ENCODE measurements at places on chromosomes 5 and 9. TPM values are rescaled to one million over a fixed set of nuclear protein-coding genes. Genes with fewer than 3 reads are reported as not detected.

DNA sequence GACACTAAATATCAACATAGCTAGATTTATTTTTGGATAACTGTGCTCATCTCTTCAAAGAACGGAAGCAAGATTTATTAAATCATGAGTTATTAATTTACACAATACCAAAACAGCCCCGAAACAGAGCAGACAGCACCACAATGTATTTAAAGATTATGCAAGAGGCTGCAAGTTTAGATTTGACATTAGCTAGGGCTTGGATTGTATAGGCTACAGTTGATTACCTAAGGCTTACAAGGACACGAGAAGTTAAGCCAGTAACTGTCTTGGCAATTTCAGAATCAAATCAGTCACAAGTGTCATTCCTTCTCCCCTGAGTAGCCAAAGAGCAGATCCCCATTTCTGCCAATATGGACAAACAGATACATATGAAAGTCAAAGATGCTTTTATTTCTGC is 152.6 kb downstream of the MED27 start:
- no peaks in the 10 kb centered on the region for H3K4me1 ChIP-seq
- no peak for DNase-seq
- H3K27me3 ChIP-seq = no peaks in the 10 kb centered on the region
- H3K27ac ChIP-seq = no peak overlapping the region
- H3K4me3 ChIP-seq = no peak overlapping the region

GRCh38 chr5:107894361-107894760 is 223.6 kb upstream of the EFNA5 start:
- H3K4me1 ChIP-seq = no peaks in the 10 kb centered on the region
- no peaks in the 10 kb centered on the region for H3K36me3 ChIP-seq
- H3K27me3 ChIP-seq = no peaks in the 10 kb centered on the region
- DNase-seq = no peak
- H3K27ac ChIP-seq = no peak overlapping the region

FOXI1 gene
- not detected for total RNA-seq

OR1J2 gene
- not detected for total RNA-seq

FKBP15 gene
- total RNA-seq = 22.0 TPM

RMI1 gene
- 32.2 TPM for total RNA-seq
